ENCODE measurements at places on chromosomes 5 and 9.

- DNase-seq: no peak
Measured at GRCh38 chr5:57776035-57776434, 293.4 kb upstream of the ACTBL2 start.

DNA sequence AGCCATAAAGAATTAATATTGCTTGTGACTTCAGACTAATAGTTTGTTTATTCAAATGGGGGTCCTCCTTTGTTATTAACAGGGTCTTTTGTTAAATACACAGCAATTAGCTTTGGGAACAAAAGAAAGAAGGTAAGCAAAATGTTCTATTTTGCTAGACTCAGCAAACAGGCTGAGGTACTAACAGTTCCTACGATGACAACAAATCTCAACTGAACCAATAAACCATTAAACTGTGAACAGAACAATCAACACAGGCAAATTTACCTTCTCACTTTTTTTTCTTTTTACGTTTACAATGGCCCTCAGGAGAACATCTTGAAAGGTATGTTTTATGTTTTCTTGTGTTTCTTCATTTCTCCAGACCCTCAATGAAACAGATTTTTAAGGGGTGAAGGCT, 207.2 kb downstream of the NFIB start:
- no peak for DNase-seq

- no peak for DNase-seq
Measured at GRCh38 chr5:128287740-128288139, 204.2 kb downstream of the SLC12A2 start.

DNA sequence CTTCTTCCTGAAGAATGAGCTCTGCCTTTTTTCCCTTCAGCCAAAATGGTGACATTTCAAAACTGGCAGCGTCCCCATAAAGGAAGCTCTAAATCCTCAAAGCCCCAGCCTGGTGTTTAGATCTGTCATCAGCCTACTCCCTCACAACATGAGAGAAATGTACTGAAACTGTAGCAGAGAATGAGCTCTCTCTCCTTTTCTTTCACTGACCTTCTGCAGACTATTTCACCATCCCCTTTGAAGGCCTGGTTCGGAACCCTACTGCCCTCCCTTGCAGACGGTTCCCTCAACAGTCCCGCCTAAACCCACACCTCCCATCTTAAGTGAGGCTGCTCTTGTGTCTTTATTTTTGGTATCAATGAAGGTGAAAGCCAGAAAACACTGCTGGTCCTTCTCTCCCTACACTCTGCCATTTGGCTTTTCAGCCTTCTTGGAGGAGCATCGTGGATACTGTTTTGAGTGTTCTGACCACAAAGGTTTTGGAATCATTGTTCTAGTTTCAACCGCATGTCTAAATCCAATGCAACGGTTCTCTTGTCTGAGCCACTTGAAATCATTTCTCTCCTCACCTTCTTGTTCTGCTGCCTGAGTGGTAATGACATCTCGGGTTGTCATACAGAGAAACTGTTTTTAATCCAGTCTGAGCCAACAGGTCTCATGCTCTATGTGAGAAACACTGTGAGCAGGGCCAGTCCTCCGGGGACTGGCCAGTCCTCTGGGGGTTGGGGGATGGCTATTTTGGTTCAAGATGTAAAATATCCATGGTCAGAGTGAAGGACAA, 39.0 kb downstream of the ITK start:
- no peak for DNase-seq

- no peak for DNase-seq
Measured at GRCh38 chr5:142098275-142098674, 10.3 kb upstream of the NDFIP1 start.

DNA sequence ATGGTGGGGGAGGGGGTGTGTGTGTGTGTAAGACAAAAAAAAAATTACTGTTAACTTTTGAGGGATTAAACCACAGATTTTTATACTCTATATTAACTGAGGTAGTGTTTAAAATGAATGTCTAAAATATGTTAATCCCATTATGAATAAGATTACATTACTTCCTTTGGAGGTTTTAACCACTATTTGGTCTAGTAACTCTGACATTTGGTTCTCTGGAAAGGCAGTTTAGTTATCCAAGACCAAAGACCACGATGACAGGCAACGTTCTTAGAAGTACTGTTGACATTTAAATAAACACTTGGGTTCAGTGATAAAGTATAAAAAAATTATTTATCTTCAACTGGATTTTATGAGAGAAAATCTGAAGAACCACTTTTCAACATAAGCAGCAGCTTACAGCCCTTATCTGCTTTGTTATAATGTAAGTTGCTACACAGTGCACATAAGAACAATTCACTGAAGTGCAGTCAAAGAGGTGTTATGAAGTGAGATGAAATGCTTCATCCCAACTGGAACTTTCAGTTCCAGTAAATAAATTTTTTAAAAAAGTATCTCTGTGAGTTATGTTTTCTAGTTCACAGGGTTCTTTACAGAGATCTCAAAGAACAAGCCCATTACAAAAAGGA, 94.5 kb downstream of the OSMR start:
- no peak for DNase-seq

GRCh38 chr5:132389585-132390286, 20.2 kb downstream of the SLC22A5 start:
- no peak for DNase-seq

GRCh38 chr5:106331415-106331814, 1339.3 kb downstream of the EFNA5 start:
- DNase-seq: no peak

- no peak for DNase-seq
Measured at GRCh38 chr5:88792144-88792840, 90.7 kb downstream of the MEF2C start.

GRCh38 chr5:127294829-127295228, 4.2 kb downstream of the MEGF10 start:
- no peak for DNase-seq

Data from Karpas-422 (cell line).